ENCODE measurements at places on chromosomes 13 and 19.
A peak's percentile ranks its signal among the peaks of the same experiment; 100 is the strongest.

- peak; percentile 29 for DNase-seq
Measured at GRCh38 chr13:79423801-79424642, 18.0 kb upstream of the RBM26 start.

- no peak for DNase-seq
Measured at GRCh38 chr19:35650581-35650980, 2.5 kb downstream of the COX6B1 start.

DNA sequence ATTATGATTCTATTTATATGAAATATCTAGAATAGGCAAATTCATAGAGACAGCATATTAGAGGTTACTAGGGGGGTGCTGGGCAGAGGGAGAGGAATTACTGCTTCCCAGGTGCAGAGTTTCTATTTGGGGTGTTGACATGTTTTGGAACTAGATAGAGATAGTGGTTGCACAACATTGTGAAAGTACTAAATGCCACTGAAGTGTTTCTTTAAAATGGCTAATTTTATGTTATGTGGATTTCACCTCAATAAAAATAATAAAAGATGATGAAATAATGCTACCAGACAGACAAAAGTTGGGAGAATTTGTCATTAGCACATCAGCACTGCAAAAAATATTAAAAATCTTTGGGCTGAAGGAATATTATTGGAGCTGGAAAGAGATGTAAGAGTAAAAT lies 63.4 kb downstream of the SLC6A16 start:
- no peak for DNase-seq

- DNase-seq, result no peak
Measured at GRCh38 chr19:32870981-32871451, 1.4 kb upstream of the SLC7A9 start.

DNA sequence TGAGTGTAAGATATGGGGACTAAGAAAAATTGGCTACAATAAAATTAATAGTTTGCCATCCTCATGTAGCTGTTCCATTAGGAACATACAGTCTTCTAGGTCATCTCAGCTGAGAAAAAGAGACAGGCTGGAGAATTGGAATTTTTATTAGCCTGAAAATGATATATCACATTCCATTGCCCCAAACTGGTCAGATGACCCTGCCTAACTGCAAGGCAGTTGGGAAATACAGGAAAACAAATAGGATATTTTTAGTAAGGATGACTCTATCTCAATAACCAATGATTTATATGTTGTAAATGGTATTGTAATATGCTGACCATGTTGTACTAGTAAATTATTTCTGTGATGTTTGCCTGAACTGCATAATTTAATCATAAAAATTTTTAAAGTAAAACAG lies 673.8 kb downstream of the PCDH9 start:
- no peak for DNase-seq

DNA sequence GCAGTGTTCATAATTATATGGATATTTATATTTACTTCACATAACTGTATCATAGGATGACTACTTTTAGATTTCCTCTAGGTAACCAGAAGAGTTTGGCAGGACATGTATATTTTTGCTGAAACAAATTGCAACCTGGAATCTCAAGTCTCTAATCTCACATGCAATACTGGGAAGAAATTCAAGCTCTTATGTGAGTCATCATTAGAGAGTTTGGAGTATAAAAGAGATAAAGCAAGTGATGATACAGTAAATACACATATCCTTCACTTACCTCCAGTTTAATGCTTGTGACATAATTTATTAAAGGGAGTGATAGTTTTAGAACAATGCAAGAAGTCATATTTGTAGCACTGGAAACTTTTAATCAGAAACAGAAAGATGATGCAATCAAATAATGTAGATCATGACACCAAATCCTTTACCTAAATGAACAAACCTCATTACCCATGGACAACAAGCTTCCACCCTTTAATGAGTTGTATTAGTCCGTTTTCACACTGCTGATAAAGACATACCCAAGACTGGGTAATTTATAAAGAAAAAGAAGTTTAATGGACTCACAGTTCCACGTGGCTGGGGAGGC lies 15.8 kb upstream of the OR7A17 start:
- no peak for DNase-seq

DNA sequence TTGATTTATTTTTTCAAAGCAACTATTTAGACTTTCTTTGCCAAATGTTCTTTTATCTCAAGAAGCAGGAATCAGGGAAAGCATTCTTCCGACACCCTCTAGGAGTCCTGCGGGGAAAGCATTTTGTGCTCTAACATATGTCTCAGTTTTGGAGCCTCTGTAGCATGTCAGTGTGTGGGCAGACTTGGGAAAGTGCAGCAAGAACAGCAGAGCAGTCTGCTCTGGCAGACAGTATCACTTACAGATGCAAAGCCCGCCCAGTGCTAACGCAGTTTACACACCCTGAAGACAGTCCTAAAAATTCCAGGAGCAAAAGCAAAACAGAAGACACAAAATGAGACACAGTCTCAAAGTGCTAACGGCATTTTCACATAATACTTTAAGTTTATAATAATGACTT lies 393.5 kb downstream of the KLF12 start:
- DNase-seq, result no peak

- DNase-seq, result no peak
Measured at GRCh38 chr19:3186160-3186688, 494 bp downstream of the NCLN start.

DNA sequence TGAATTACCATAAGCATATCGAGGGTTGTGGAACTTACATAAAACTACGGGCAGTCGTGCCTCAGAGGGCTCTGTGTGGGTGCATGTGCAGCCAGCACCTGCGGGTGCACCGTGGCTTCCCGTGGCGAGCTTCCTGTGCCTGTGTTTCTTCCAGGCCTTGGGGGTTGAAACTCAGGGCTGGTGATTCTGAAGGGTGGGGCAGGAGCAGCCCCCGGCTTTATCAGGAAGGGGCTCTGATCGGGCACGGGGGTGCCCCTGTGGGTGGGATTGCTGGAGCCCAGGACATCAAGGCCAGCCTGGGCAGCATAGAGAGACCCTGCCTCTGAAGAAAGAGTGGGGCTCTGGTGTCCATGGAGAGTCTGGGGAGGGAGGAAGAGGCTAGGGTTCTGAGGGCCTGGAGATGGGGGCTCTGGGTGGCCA lies 11.1 kb downstream of the ATP4B start:
- no peak for DNase-seq

DNA sequence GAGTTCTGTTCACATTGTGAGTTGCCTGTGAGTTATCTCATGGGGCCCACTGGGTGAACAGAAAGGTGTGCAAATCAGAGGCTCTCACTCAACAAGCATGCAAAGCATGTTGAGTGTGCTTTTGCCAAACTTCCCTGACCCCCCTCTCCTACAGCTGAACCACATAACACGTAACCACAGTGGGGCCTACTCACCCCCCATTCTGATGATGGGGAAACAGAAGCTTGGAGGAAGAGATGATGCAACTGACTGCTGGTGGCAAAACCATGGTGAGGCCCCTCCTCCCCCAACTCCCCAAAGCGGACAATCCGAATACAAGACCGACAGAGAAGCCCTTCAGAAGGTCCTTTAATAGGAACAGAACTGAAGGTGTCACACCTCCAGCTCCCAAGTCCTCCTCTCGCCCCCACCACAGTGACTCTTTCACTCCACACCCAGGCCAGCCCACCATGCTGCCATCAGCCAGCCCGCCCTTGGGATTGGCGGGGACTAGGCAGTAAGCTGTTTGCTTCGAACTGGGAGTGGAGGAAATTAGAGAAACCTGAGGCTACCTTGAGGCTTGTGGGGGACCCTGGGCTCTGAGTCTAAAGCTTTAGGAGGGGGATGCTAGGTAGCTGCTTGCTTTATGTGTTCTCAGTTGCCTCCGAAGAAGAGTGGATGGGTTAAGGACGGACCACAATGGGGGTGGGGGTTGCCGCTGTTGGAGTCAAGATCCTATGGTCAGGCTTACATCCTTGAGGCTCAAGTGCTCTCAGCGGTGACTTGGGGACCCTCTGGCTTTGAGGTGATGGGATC lies 3.8 kb downstream of the ZNF784 start:
- DNase-seq, result no peak

DNA sequence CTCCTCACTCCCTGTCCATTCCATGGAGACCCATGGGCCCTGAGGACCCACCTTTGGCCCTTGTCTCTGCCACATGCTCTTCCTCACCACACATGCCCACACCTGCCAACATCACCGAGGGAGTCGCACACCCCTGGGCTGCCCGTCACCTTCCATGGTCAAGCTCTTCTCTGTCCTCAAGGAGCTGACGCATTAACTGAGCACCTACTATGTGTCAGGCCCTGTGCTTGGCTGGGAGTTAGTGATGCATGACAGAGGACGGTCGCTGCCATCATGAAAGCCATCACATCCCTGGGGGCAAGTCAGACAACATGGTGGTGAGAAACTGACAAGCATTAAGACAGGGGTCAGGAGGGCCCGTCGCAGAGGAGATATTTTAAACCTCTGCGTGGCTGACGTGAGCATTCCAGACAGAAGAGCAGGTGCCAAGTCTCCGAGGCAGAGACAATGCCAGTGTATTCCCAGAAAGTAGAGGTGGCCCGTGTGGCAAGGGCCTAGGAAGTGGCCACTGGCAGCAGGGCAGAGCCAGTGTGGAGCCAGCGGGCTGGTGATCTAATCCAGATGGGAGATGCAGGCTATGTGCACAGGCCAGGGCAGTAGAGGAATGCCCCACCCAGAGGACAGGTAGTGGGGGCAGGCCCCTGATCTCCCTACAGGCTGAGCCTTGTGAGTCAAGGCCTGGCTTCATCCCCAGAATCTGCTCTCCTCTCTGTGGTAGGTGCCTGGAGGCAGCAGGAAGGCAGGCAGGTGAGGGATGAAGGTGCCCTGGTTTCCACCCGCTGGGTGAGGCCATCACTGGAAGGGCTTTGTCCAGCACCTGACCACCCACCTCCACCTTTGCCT lies 21.2 kb downstream of the ELAVL1 start:
- no peak for DNase-seq

Measured in NCI-H2081 (cell line).